Suppressor macrophage treated with lipopolysaccharide for 1 hour (primary cell): ENCODE measurements at places on chromosomes 11 and 22.
A peak's percentile ranks its signal among the peaks of the same experiment; 100 is the strongest.

- no peak for DNase-seq
Measured at GRCh38 chr11:57653163-57653562, 3.5 kb upstream of the YPEL4 start.

- peak; percentile 38 for DNase-seq
Measured at GRCh38 chr11:31340903-31341572, 28.5 kb downstream of the DCDC1 start.

DNA sequence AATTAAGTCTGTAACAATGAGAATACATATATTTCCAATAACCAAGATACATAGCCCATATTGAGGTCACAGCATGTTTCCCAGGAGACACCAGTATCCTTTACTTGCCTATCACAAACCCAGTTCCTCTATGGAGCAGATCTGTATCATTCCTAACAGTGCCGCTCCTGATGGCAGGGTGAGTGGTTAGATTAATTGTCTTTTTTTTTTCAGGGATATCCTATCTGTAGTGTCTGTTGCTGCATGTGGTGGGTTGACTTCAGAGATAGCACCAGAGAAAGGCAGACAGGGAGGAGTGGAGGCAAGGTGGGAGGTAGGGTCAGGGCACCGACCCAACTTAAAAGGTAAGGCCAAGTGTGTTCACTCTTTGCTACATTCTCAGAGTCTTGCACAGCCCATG lies 2.8 kb downstream of the MTNR1B start:
- no peak for DNase-seq

DNA sequence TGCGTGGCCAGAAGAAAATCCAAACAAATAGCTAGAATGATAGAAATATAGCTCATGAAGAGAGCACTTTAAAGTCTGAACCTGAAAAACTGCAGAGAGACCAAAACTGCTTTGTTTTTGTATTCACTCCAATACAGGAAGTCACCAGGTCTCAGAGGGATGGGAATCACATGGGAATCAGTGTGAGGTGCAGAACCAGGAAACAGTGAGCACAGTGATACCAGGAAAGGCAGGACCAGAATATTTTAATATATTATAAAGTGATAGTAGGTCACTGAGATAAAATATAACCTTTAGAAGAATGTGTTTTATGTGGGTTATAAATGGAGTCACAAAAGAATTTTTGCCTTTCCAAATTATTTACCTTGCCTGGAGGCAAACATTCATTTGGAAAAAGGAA lies 277.3 kb downstream of the CASP12 start:
- no peak for DNase-seq

DNA sequence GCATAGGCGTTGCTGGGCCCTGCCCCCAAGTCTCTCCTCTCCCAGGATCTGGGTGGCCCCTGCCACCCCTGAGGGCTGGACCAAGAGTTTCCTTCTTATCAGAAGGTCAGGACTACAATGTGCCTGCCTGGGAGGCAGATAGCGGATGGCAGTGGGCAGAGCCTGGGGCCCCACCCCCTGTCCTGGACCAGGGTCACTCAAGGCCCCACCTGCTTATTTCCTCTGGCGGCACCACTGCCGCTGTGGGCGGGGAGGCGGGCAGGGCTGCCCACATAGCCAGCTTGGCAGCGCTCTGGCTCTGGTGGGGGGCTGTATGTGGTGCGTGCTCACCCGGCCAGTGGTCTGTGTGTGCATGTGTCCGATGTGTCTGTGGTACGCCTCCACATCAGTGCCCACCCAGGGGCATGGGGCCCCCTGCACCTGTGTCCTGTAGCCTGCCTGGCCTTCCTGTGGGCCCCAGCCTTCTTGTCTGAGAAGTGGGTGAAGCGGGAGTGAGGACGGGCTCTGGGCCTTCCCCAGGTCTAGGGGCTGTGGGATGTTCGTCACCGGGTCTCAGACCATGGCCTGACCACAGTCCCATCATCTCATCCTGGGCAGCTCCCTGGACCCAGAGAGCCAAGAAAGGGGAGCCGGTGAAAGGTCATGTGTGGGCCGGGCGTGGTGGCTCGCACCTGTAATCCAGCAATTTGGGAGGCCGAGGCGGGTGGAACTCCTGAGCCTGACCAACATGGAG lies 3.0 kb downstream of the GAS2L1 start:
- DNase-seq = no peak

DNA sequence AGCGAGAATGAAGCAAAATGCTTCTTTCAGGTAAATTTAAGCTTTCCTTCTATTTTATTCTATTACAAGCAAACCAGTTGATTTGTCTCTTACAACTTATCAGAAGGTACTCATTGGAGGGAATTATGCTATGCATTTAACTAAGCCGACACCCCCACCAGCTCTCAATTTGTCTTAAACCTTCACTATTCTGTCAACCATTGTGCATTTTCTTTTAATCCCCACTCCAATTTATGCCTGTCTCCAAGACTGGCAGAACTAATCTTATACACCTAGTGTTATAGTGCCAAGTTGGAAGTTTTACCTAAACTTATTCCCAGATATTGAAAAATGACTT lies 12.5 kb downstream of the TAF1D start:
- no peak for DNase-seq

DNA sequence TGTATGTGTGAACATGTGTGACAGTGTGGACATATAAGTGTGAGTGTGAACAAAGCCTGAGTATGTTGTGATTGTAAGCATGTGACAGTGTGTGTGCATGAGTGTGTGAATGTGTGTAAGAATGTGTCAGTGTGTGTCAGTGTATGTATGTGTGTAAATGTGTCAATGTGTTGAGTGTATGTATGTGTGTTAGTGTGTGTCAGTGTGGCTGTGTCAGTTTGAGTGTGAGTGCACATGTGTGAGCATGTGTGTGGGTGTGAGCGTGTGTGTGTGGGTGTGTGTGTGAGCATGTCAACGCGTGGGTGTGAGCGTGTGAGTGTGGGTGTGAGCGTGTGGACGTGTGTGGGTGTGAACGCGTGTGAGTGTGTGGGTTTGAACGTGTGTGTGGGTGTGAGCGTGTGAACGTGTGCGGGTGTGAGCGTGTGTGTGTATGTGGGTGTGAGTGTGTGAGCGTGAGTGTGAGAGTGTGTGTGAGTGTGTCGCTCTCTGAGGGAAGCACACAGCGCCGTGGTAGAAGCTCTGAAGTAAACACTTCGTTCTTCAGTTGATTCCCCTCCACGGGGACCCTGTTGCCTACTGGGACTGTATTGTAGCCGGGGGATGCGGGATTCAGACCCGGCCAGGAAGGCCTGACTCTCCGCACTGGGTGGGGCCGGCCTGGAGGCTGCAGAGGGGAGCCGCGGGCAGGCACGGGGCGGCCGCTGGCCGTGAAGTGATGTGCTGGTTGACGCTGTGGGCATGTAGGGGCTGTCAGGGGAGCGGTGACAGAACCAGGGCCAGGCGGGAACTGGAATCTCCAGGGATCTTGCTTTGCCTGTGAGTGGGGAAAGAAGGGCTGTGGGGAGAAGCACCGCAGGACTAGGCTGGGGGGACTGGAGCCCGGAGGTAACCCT lies 21.1 kb downstream of the RPS6KA4 start:
- DNase-seq = no peak

DNA sequence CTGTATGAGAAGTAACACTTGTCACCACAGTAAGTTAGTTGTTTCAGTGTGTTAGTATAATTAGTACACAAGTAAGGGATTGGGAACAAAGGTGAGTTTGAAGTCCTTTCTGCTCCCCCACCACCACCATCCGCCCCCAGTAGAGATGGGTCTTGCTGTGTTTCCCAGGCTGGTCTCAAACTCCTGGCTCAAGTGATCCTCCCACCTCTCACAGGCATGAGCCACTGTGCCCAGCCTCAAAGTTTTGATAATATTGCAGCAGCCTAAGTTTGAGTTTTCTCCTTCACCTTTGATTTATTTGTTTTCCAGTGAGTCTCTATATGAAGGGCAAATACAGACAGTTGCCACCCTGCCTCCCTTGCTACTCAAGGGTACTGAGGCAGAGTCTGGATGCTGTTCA lies 23.7 kb upstream of the GRK2 start:
- no peak for DNase-seq

GRCh38 chr11:64403106-64403505 lies 44.1 kb downstream of the RPS6KA4 start:
- no peak for DNase-seq

DNA sequence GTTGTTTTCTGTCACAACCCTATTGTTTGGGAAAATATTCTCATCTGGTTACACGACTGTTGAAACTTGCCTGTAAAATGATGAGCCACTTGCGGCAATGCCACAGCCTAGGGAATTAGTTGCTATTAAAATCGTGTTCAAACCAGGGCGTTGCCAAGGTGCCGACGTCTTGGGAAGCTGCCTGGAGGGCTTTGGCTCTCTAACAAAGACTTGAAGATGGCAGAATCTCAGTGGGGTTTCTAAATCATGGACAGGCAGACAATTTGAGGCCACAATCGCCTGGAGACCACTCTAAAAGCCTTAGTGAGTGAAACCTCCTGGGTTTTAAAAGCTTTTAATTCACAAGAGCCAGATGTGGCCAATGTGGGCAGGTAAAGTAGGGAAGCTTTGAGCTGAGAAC lies 117.2 kb upstream of the BMAL1 start:
- no peak for DNase-seq

- DNase-seq = no peak
Measured at GRCh38 chr11:84930863-84931262, 696.3 kb downstream of the DLG2 start.

DNA sequence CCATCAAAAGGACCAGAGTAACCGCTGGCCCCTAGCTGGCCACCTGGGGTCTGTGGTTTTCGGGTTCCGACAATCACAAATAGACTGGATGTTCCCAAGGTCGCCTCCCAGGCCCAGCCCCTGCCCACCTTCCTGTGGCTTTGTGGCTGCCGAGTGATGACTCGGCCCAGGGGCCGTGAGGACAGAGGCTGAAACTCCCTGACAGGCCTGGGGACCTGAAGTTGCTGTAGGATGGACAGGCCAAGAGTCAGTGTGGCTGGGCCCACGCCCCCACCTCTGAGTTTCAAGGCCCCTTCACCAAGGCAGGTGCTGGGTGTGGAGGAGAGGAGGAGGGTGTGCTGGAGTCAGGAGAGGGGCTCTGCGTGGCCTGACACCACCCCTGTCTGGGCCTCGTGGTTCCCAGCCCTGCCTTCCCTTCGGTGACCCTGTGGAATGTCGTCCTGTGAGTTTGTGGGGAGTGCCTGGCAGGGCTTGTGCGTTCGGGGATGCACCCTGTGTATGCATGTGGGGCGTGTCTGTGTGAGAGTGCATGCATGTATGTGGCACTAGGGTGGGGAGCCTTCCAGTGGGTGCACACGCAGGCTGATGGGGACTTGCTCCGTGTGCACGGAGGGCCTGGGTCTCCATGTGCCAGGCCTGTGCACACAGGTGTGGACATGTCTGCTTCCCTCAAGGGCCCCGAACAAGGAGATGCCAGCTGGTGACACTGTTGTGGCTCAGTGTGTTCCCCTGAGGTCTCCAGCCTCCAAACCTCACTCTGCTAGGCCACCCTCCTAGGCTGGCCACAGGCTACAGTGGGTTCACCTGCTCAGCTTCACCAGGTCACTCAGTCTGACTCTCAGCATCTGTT lies 8.4 kb upstream of the MGAT3 start:
- no peak for DNase-seq

GRCh38 chr22:19986410-19987341 lies 29.9 kb downstream of the ARVCF start:
- peak; percentile 84 for DNase-seq

DNA sequence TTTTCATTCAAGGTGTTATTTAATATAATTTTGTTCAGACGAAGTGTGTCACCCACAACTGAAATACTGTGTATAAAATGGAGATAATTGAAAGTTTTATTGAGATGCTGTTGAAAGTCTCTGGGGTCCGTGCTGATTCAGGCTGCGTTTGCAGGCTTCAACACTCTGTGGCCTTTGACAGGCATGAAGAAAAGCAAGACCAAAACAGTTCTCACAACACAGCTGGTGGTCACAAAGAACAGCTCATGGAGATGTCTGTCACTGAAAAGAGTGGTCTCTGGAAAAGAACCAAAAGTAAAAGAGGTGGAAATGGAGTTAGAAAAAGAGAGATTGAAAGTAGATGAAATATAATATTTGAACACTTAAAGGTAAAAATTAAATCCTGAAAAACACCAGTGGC lies 9.8 kb upstream of the MPPED2 start:
- no peak for DNase-seq

DNA sequence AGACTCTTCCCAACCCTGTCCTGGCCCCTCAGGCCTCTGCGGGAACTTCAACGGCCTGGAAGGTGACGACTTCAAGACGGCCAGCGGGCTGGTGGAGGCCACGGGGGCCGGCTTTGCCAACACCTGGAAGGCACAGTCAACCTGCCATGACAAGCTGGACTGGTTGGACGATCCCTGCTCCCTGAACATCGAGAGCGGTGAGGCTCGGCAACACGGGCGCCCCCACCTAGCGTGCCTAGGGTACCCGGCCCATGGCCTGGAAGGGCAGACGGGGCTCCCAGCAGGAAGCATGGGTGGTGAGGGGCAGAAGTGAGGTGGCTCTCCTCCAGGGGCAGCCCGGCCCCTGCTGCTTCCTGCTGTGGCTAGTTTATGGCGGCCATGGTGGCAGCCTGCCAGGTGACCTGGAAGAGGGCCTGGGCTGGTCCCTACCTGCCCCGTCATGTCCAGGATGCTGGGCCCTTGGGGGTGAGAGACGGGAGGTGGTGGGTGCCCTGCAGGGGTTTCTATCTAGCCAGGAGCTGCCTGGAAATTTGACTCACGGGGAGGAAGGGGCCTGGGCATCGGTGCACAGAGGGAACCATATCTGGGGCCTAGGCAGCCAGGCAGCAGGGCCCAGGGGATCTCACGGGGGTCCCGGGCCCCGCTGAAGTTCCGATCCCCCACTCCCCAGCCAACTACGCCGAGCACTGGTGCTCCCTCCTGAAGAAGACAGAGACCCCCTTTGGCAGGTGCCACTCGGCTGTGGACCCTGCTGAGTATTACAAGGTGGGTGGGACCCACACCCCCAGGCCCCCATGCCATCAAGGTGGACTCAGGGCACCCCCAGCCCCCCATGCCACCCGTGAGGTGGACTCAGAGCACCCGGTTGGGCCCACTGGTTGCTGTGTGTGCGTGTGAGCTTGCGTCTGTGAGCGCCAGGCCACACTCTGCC lies 9.2 kb downstream of the MUC2 start:
- DNase-seq = no peak

GRCh38 chr22:18966748-18967147 lies 30.7 kb upstream of the PRODH start:
- no peak for DNase-seq

GRCh38 chr11:34977089-34977912 lies 60.9 kb downstream of the PDHX start:
- peak; percentile 7 for DNase-seq

DNA sequence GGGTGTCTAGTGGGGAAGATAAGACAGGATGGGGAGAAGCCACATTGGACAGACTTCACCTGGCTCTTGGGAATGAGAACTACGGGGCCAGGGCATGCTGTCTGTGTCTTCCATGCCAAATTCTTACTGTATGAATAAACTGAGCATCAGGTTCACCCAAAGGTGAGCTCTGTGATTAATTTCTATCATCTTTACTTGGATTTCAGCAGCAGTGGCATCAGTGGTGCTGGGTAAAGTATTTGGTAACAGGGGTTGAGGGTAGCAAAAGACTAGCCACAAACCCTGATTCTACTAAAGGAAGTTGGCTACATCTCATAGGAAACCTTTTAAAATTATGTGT lies 38.8 kb downstream of the IRAG1 start:
- DNase-seq = no peak

GRCh38 chr11:60818057-60818456 lies 23.9 kb upstream of the CCDC86 start:
- no peak for DNase-seq

- DNase-seq = peak; percentile 67
Measured at GRCh38 chr11:1564535-1565172, 7.4 kb downstream of the DUSP8 start.
